ENCODE measurements at places on chromosomes 13 and 19. TPM values are rescaled to one million over a fixed set of nuclear protein-coding genes. Genes with fewer than 3 reads are reported as not detected.

- DNase-seq, result no peak
These were observed 6.6 kb upstream of the LGALS4 start for GRCh38 chr19:38819231-38819920.

GRCh38 chr19:11479898-11480714, 740 bp downstream of the ELAVL3 start:
- no peak for DNase-seq

GRCh38 chr13:84902243-84902642, 897.0 kb downstream of the SLITRK6 start:
- DNase-seq, result no peak

DNA sequence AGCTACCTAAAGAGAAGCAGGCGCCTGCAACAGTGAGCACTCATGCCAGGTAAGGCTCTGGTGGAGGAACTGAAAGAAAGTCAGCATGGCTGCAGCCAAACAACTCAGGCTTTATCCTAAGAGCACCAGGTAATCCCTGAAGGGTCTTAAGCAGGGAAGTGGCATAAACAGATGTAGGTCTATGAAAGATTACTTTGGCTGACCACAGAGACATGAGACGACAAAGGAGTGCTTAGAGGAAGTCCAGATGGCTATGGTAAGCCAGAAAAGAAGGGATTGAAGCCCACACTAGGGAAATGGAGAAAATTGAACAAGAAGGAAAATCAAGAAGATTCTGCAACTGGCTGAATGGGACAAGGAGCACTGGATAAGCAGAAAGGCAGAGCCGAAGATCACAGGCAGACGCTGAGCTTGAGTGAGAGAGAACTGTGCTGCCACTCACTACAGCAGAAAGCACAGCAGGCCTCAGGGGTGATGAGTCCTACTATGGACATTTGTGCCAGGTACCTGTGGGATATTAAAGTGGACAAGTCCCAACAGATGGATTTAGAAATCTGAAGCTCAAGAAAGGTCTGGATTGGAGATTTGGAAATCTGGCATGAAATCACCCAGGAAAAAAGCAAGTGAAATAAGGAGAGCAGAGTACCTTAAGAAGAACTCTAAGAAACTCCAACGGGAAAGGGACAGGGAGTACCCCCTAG, 4.2 kb downstream of the RCBTB1 start:
- no peak for DNase-seq

DNA sequence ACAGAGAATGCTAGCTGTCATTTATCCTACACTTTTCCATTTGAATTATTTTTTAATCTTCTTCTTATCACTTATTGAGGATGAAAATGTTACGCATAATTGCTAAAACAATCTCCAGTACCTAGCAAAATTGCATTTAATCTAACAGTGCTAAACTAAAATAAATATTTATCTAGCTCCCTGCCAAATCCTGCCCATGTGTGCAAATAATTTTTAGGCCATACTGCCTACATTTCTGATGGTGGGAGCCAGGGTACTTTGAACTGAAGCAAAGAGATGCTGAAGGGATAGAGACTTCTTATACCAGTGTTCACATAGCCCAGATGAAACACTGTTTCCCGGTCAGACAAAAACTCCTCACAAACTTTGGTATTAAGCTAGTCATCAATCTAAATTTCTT, 1268.7 kb upstream of the PCDH20 start:
- no peak for DNase-seq

Gene TNNT1
- total RNA-seq, result 1.3 TPM

All from activated T-cell treated with anti-CD3 and anti-CD28 coated beads, Interleukin-2, amount 50 U/mL, for 72 hours (primary cell).